ENCODE measurements at places on chromosomes 12 and 14.

DNA sequence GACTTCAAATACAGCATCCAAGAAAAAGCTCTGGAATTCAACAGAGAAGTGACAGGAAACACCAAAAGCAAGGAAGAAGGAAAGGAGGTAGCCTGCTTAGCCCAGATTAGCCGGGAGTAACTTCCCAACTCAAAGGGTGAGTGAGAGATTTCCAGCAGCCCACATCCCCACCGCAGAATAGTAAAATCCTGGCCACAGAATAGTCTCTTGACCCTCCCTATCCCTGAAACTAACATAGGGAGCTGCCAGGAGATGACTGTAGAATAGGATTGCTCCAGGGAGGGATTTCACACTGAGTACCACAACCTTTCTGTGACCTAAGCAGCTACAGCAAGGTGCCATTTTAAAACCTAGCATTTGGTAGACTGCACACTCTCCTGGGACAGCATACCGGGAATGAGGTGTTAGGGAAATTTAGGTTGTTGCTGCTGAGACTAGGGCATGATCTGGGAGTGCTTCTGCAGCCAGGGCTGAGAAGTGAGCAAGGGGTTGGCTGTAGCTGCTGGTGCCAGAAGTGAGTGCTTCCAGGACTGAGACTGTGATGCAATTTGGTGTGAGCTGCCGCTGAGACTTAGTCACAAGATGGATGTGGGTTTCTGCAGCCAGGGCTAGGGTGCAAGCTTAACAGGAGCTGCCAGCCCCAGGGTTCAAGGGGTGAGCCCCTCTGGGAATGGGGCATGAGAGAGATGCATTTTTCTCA lies 66.0 kb downstream of the TMTC3 start:
- no peak for DNase-seq

GRCh38 chr12:59595565-59595882 lies 305 bp upstream of the SLC16A7 start:
- no peak for DNase-seq

DNA sequence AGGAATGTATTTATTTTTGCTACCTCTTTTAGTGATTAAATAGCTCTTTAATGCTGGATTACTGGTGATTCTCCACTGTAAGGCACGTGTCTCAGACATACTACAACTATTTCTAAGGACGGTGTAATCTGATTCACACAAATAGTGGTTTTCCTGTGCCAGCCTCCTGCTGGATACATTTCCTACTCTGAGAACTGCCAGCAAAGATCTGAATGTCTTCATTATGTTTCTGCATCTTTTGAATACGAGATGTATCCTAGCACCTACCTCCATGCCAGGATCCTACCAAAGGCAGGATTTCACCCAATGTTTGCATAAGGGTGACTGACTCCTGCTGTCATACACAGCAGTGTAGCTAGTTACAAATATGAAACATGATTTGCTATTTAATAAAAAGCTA lies 120.6 kb downstream of the PRICKLE1 start:
- DNase-seq, result no peak

DNA sequence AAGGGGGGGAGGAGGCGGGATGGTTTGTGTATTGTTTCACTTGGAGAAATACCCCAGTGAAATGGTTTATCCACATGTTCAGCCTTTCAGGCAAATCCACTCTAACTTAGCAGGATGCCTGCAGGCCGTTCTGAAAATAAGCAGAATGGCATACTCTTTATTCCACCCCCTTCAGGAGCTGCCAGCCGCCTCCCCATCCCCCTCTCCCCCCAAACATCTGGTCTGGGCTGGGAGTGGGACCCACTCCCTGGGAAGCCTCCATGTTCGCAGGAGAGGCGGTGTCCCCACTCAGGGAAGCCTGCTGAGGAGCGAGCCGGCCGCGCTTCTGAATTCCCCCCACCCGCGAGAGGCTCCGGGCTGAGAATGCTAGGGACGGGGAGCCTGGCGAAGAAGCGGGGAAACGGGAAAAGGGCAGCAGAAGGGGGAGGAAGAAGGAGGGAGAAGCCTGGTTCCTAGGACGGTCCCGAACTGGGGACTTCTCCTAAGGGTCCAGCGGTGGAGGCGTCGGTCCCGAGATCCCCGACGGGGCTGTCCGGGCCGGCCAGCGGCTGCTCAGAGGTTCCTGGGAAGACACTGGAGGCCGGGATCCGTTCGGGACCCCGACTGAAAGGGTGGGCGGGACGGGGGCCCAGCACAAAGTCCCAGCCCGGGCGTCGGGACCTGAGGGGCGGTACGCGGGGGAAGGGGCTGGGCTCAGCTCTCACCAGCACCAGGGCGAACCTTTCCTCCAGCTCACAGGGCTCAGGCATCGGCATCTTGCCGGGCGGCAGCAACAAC lies 666 bp downstream of the FMNL3 start:
- DNase-seq, result no peak

DNA sequence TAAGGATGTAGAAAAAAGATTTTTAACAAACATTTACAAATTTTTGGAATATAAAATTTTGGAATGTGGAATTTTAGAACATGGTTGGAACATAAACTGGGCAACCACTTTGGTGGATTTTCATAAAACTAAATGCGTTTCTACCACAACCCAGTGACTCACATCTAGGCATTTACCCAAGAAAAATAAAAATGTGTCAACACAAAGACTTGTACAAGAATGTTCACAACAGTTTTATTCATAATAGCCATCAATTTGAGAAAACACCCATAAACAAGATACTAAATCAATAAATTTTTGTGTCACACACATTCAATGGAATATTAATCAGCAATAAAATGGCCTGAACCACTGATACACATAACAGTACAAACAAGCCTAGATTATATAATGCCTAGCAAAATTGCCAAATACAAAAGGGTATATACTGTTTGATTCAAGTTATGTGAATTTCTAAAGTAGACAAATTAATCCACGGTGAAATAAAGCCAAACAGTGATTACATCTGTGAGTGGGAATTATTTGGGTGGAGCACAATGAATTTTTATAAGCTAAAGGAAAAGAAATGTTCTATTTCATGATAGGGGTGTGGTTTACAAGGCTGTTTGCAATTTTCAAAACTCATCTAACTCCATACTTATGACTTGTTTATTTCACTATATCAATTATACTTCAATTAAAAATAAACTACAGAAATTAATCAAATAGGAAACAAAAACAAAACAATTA lies 415.2 kb upstream of the OR4E1 start:
- DNase-seq, result no peak
